ENCODE measurements at places on chromosomes 12 and 14.

- no peak for DNase-seq
Measured at GRCh38 chr12:12358528-12358927, 1.6 kb downstream of the BORCS5 start.

DNA sequence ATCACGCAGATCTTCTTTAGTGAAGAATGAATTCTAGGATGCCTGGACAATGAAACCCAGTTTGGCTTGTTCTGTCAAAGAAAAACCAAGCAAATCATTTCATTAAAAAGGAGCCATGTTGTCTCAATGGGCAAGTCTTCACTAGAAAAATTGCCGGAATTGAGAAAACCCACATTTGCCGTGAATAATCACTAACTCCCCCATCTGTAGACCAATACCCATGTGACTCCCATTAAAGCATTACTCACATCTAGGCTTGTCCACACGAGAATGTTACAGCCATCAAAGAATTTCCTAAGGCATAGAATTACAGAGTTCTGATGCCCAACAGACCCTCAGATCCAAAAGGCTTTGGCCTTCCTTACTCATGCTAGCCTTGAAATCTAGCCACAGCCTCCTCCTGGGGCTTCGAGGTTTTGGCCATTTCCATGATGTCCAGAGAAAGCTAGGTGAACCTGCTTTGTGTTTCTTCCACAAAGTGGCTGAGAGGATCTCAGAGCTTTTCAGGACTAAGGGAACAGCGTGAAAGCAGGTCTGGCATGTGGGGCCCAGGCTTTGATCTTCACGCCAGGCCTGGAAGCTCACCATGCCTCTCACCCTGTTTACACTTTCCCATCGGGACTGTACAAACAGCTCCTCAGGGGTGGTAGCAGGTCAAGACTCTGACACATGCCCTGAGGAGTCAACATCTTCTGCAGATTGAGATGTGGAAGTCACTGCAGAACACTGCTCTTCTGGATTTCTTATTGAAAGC is 12.1 kb downstream of the SLC7A8 start:
- DNase-seq: no peak

- DNase-seq: no peak
Measured at GRCh38 chr12:32343496-32343895, 55.9 kb upstream of the FGD4 start.

- no peak for DNase-seq
Measured at GRCh38 chr14:85413836-85414526, 116.0 kb upstream of the FLRT2 start.

DNA sequence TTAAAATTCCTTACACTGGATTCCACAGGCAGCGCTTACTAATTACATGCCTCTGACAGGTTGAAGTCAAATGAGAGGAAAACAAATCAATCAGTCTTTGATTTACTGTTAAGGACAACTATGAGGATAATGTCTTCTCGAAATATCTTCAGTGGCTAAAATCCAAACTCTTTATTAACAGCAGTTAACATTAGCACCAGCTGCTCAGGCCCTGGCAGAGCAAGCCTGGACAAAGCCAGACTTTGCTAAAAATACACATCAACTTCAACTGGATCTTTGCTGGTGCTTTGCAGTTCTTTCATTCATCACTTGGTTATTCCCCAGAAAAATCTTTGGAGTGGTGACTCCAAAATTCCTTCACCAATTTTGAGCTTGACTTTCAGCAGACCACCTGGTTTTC is 98.7 kb downstream of the HECTD4 start:
- DNase-seq: no peak

DNA sequence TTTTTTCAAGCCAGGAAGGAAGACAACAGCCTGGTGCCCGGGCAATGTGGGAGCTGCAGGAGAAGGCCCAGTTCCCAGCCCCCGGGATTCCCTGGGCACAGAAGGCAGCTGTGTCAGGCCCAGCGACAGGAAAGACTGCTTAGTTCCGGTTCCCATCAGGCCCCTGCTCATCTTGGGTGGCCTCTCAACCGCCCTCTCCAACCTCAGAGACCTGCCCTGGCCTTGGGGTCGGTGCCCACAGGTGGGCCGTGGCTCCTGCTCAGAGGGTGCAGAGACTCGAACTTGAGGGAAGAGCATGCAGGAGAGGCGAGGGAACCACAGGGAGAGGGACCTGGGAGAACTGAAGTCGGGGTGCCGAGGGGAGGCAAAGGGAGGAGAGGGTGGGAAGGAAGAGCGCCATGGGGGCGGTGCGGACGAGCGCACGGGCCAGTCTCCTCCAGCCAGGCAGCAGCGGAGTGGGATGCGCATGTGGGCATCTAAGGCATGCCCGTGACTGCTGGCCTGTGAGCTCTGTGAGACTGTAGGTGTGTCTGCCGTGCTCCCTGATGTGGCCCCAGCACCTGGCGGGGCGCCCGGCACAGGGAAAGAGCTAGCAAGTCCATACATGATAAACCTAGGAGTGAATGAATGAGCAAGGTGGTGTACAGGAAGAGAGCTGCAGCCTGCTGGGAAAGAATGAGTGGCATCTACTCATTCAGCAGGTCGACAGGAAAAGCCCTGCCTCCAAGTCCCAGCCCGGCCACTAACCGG is 42.7 kb downstream of the SSH1 start:
- DNase-seq: no peak

- DNase-seq: peak; percentile 27
Measured at GRCh38 chr14:91286530-91286937, 42.0 kb upstream of the GPR68 start.

- DNase-seq: no peak
Measured at GRCh38 chr14:90273532-90273931, 17.2 kb downstream of the PSMC1 start.

DNA sequence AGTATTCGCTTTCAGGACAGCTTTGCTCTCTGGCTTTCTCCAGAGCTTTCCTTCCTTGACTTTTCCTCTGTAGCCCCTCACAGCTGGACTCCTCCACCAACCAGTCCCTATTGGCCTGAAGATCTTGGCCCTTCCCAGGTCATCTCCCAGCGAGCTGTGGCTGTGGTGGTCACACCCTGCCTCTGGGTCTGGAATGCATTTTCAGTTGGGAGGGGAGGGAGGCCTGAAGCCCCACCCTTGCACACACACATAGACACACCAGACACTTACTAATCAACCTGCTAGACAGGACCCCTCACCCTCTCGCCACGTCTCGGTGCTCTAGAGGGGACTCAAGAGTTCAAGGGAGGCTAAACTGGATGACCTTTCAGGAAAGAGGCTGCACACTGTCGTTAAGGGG is 13.9 kb downstream of the JDP2 start:
- no peak for DNase-seq

- no peak for DNase-seq
Measured at GRCh38 chr12:47190271-47190750, 110.6 kb upstream of the AMIGO2 start.

DNA sequence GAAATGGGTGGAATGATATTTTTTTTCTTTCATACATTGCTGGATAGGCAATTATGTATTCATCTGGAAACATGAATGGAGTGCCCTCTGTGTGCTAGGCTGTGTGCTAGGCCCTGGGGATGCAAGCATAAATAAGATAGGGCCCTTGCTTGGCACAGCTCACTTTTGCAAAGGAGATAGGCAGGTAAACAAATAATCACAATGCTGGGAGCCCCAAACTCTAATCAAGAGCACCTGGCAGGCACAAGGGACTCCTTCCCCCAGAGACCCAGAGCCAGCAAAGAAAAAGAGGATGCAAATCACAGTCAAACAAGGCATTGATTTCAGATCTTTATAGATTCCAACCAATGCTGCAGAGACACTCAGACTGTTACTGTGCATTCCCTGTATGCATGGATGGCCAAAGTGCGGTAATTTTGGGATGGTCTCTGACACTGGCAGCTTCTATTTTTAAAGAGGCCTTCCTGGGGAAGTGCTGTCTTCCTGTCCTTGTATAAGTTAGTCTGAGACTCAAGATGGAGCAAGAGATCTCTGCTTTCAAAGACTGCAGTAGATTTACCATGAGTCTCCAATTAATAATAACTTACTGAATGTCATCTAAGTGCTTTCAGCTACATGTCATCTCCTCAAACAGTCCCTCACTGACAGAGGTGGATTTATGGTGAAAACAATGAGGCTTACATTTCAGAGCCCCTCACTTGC is 45.1 kb upstream of the CPM start:
- DNase-seq: no peak

DNA sequence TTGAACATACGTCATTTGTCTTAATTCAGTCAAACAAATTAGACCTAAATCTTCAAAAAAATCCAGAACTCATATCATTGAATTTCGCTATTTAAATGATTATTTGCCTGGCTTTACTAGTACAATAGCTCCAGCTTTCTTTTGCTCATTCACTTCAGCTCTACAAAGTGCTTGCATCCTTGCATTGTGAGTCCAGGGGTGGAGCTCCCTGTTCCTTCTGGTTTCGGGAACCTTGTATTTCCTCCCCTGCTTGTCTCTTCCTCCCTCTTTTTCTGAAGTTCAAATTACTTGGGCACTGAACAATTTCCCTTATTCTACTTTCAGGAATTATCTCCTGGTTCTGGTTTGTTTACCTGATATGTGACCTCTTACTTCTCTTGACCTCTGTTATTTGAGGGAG is 58.1 kb upstream of the KITLG start:
- DNase-seq: no peak

DNA sequence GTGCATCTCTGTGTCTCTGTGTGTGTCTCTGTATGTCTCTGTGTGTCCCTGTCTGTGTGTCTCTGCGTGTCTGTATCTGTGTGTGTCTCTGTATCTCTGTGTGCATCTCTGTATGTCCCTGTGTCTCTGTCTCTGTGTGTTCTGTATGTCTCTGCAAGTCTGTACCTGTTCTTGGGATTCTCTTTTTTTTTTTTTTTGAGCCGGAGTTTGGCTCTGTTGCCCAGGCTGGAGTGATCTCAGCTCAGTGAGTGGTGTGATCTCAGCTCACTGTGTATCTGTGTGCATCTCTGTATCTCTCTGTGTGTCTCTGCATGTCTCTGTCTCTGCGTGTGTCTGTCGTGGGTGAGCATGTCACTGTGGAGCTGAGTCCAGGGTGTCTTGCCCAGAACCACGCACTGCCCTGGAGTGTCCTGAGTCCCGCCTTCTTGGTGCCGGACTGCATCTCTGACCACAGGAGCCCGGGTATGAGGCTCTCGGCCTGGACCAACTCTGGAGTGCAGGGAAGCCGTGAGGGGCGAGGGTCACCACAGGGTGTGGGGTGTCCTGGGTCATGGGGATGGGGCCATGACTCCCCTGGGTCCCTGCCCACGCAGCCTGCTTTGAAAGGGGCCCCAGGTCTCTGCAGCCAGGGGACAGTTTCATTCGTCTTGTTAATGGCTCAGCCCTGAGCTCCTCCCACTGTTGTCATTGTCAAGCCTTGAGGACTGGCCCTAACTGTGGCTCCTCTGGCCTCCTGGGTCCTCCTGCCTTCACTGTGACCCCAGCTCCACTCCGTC is 11.8 kb downstream of the MYL2 start:
- no peak for DNase-seq

DNA sequence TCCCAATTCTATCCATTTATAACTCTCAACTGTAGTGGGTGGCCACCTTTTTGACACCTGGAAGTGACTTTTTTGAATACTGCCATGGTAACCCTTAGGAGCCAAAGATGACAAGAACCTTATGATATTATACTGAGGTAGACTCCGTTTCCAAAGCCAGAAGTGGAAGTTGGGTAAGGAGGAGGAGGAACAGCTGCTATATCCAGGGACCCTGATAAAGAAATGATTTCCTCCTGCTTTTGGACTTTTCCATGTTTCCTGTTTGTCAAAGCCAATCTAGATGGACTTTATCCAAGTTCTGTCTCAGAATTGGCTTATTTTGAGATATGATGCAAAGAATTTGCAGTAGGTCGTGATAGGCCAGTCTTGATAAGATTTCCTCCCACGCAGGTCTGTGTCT is 14.3 kb downstream of the TRIM9 start:
- DNase-seq: no peak

DNA sequence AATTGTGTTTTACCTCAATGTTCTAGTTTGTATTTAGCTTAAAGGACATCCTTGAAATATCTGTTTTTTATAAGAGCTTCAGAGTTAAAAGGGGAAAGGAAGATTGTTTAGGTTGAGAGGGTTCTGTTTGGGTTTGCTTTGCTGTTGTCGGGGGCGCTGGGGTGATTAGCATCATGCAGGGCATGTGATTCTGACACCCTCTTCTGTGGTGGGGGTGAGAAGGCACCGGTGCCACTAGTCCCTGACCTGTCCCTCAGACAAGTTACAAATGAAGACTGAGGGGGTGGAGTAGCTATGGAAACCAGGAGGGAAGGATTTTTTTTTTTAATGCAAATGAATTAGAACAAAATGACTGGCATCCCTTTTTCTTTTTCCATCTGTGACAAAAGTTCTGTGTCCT is 291.3 kb downstream of the RPAP3 start:
- DNase-seq: no peak

DNA sequence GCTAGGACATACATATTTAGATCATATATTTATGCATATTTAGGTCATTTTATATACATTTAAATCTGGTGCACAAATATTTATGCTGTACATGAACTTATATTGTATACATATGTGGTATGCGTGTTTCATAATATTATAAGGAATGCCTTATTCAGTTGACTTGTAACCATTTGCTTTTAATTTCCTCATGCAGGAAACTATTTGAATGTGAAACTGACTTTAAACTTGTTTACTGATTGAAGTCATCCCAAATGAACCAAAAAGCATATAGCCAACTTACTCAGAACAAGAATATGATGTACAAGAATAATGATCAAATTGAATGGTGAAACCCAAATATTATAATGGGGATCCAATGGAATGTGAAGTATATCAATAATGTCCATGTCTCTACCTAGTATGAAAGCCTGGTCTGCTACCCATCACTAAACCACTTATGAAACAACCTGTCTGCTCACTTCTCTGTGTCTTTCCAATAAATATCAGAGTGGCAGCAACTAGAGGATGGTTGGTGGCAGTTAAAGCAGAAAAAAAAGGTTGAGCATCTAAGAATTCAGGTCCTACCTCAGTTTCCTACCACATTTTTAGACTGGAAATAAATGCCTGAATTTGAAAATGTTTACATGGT is 38.3 kb downstream of the RPS6KA5 start:
- no peak for DNase-seq

DNA sequence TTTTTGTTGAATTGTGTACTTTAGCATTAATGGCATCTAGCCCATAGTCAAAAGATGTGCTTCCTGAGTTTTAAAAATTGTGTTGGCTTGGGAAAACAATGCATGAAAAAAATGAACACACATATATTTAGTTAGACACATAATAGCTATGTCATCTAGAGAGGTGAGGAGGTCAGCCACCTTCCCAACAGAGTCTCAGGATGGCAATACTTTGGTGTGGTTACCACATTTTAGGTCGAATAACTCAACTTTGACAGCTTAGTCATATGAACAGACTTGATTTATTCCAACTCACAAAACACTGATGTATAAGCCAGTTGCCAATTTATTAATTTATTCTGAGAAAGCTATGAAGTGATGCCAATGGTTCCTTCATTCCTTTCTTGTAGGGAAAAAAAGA is 114.0 kb downstream of the ETNK1 start:
- no peak for DNase-seq
